ENCODE measurements at places on chromosomes 12 and 14.
A peak's percentile ranks its signal among the peaks of the same experiment; 100 is the strongest.

- DNase-seq = no peak
Measured at GRCh38 chr12:33770652-33771051, 251.6 kb upstream of the ALG10 start.

DNA sequence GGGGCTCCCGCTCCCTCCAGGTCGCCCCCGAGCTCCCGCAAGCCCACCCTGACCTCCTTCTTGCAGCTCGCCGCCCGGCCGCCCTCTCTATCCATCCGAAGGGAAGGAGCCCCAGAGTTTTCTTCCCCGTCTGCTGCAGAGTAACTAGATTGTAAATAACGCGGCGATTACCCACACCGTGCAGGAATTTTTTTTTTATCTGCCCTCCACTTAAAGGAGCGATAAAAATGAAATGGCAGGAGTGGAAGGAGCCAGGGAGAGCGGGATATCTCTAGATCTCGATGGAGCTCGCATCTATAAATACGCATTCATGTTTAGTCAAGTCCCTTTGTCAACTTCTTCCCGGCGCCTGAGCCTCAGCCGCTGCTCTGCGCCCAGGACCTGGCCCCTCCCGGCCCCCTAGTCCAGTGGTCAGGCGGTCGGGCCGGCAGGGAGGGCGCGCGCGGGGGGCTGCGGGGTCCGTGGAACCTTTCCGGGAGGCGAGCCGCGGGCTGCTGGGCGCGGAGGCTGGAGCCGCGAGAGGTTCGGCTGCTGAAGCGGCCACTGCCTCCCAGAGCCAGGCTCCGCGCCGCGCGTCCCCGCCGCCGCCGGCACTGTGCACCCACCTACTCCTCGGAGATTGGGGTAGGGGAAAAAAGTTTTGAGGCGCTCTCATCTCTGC lies 386.0 kb downstream of the BCAT1 start:
- DNase-seq = no peak

DNA sequence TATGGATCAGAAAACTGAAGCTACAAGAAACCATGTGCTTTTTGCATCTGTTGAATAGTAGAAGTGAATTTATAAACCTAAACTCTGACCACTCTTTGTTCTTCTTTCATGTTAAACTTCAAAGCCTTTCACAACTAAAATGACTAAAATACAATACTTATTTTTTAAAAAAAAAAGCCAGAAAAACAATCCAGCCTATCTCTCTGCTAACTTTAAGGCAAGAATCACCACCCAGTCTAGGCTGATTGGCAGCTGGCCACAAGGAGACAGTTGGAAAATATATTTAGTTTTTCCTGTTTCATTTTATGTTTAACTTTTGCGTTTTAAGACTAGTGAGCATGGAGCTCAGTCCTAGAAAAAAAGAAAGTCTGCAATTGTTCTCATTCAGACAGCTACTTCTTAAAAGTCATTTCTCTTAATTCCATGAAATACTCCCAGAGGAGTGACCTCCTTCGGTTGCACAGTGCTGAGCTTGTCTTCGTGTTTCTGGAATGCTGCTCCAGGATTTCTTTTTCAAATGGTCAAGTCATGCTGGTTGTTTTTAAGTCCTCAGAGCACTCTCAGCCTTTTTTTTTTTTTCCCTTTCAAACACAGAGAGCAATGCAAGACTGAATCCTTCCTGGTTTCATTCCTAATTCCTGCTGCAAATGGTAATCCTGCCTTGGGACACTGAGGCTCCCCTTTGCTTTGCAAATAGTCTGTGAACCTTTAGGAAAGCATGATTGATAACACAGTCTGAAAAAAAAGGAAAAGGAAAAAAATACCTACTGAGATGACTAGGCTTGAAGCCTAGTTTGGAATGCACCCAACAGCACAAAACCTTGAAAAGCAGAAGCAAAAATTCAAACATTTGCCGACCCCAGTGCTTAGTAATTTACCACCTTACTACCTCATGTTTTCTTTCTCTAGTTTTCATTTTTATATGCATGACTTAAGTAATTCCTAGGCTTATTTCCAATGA lies 233.3 kb upstream of the DAAM1 start:
- no peak for DNase-seq

- DNase-seq = no peak
Measured at GRCh38 chr12:42320796-42321195, 5.1 kb downstream of the ZCRB1 start.

GRCh38 chr12:48040354-48040753 lies 36.1 kb upstream of the COL2A1 start:
- no peak for DNase-seq

DNA sequence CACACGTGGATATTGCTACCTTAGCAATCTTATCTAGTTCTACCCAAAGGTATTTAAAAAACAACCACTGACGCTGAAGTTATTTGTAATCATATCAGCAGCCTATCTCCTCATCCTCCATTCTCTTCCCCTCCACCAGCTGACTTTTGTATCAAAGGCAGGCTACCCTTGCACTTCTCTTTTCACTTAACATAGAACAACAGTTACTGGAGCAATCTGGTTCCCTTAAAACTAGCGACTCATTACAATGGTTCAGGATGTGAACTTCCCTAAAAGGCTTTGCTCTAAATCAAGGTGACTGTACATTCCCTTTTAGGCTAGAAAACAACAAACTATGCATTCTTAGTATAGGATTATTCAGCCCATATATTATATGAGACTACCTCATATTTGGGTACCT lies 404.7 kb downstream of the APAF1 start:
- DNase-seq = no peak

DNA sequence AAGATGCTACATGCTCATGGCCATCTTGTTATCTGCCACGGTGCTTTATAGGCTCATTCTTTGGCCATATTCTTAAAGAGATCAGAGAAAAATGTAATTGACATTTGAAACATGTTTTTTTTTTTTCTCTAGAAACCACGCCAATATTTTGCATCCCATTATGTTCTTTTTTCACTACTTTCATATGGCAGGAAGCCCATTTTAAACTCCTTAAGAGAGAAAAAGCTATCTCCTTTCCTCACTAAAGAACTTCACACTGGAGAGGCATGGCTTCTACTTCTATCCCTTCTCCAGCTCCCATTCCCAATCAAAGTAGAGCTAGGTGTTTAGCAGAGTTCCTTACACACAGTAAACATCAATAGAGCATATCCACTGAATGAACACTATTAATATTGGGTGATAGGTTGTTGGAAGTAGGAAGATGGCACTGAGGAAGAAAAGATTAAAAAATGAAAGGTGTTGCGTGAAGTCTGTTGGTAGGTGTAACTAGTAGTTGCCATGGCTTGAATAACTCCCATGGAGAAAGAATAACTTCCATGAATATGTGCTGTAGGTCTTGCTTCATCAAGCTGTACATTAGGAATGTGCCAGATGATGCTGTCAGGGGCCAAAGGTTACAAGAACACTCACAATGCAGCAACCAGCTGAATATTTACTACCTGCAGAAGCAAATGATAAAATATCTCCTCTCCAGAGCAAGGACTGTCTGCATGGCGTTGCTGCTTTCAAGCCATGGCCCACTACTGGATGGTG lies 178.8 kb downstream of the STXBP6 start:
- DNase-seq = no peak

GRCh38 chr12:26058818-26059217 lies 66.0 kb downstream of the BHLHE41 start:
- no peak for DNase-seq

DNA sequence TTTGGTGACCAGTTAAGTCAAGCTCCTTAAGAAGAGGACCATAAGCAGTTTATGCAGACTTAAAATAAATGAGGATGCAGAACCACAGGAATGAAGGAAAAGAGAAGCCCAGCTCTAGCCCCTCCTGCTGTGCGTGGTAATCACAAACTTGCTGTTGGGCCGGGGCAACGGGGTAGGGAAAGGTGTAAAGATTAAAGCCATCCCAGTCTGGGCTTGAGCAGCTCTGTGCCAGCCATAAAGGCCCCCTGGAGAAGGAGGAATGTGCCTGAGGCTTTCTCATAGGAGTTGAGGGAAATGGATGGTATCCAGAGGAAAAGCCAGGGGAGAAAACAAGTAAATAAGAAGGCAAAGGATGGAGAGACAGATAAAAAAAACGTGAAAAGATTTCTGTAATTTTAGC lies 25.1 kb downstream of the TEP1 start:
- no peak for DNase-seq

GRCh38 chr12:28209782-28210181 lies 19.5 kb downstream of the CCDC91 start:
- DNase-seq = no peak

- peak; percentile 58 for DNase-seq
Measured at GRCh38 chr14:101234244-101234937, 326.9 kb upstream of the DIO3 start.

DNA sequence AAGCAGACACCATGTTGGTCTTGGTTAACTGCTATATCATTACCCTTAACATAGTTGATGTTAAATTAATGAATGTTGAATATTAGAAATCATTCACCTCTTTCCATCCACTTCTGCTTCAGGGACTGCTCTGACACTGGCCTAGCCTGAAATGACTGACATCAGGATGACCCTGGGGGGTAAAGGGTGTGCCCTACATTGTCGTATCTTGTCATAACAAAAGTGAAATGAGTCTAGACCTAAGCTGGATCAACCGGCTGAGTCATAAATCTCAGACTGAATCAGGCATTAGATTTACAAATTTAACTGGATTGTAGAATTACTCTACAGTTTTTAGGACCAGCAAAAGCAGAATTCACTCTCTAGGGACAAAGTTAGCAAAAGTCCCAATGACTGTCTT lies 35.3 kb downstream of the KICS2 start:
- DNase-seq = no peak

- DNase-seq = no peak
Measured at GRCh38 chr12:17954788-17955187, 135.2 kb downstream of the RERGL start.

- DNase-seq = no peak
Measured at GRCh38 chr14:76385435-76385834, 9.5 kb downstream of the ESRRB start.

- peak; percentile 50 for DNase-seq
Measured at GRCh38 chr12:2581293-2582045, 213.3 kb upstream of the FKBP4 start.

DNA sequence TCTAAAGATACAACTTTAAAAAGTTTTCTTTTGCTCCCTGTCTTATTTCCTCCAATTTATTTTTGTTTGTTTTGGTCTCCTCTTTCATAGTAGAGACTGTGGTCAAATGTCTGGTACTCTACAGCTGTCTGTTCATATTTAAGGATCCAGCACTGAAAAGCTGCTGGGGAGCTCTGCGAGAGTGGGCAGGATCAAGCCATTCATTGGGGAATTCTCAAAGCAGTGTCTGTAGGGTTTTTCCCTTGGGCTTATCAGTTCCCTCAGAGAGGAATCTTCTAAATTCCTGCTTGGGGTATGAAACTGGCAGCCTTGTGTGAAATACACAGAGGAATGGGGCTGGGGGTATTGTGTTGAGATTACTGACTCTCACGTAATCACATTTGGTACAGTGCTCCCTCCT lies 52.3 kb downstream of the FNTB start:
- DNase-seq = no peak

GRCh38 chr12:39331539-39332261 lies 111.2 kb downstream of the KIF21A start:
- no peak for DNase-seq

DNA sequence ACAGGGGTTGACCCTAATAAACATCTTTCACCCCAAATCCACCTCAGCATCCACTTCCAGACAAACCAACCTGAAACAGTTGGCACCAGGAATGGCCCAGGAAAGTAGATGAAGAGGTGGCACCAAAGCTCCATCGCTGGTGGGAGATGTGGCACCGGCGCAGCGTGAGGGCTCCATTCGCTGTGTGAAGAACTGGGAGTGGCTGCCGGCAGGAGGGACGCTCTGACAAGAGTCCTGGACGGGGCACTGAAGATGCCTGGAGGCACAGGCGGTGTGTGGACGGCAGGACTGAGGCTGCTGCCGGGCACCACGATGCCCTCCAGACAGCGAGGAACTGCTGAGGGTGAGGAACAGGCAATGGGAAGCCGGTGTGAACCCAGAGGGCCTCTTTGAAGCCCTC lies 29.3 kb downstream of the DIO3 start:
- DNase-seq = no peak

DNA sequence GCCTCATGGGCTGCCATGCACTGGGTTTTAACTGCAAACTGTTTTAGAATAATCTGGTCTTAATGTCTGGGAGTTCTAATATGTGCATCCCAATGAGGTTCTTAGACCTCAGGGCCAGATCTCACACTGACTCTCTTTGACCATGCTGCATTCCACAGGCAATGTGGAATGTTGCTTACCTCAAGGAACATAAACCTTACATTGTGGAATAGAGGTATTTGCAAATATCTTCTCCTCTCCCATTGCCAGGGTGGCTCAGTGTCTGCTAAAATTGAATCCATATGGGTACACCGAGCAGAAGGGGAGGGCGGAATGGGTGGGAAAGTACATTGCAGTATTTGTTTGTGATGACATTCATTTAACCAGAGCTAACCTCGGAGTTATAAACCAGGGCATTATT lies 78.6 kb downstream of the CHST11 start:
- no peak for DNase-seq
